ENCODE measurements at places on chromosomes 3 and 15.

- peak; percentile 70 for DNase-seq
These were observed 72.3 kb downstream of the ZNF609 start for GRCh38 chr15:64532521-64533315.

DNA sequence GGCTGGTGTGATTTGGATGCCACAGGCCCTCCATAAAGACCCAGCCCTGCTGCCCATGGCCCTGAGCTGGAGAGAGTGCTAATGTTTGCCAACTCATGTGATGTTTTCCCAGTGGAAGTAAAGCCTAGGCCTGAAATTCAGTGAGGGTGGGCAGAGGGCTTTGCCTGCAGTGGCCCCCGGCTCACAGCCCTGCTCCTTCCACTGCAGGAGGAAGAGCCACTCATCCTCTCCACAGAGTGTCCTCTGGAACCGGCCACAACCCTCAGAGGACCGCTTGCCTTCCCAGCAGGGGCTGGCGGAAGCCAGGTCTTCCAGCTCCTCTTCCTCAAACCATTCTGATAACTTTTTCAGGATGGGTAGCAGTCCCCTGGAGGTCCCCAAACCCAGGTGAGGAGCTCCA, 13.9 kb upstream of the CPNE9 start:
- no peak for DNase-seq

DNA sequence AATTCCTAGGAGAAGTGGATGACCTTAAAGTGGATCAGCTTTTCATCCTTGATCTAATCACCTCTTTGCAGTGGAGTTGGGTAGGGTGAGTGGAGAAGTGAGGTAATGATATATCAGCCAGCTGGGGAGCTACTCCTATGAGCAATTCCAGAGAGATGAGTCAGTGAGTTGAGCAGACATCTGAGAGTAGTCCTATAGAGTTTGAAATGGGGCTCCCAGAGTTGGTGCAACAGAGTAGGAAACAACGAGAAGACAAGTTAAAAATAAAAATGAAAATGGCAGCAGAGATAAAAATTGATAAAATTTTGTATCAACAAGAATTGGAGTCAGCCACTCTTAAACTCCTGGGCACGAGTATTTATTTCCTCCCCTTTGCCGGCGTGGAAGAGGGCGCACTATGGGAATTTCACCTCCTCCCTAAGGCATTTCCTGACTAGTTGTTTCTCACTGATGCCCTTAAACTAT, 150.8 kb upstream of the DPH6 start:
- DNase-seq, result no peak

DNA sequence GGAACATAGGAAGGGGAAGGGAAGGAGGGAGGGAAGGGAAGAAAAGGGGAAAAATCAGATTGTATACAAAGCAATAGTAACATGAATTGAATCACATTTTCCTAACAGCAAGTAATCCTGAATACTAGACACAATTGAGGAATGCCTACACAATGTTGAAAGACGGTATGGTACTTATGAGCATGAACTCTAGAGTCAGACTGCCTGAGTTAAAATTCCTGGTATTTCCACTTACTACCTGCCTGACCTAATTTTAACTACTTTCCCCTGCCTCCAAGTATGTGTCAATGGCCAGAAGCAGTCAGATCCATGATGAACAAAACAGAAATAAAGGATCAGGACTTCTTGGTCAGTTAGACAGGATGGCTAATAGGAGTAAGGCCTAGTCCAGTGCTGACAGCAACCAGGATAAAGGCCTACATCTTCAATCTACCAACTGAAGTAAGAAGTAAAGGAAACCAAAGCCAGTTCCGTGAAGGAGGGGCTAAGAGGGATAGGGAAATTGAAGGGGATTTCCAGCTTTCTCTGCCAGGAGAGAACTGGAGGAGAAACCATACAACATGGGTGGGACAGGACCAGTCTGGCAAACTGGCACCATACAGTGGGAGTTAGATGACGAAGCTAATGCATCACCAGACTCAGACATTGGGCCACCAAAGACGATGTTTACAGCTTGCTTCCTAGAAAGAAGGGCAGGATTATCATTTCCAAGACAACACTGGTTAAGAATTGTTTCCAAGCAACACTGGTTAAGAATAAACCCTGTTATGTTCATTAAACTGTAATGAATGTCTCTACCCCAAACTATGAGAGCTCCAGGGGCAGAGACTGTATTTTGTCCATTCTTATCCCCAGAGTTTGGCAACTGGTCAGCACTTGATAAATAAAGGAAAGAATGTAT, 151.6 kb upstream of the UBE2E2 start:
- peak; percentile 89 for DNase-seq

GRCh38 chr15:100715571-100716455, 113.4 kb downstream of the ASB7 start:
- no peak for DNase-seq

DNA sequence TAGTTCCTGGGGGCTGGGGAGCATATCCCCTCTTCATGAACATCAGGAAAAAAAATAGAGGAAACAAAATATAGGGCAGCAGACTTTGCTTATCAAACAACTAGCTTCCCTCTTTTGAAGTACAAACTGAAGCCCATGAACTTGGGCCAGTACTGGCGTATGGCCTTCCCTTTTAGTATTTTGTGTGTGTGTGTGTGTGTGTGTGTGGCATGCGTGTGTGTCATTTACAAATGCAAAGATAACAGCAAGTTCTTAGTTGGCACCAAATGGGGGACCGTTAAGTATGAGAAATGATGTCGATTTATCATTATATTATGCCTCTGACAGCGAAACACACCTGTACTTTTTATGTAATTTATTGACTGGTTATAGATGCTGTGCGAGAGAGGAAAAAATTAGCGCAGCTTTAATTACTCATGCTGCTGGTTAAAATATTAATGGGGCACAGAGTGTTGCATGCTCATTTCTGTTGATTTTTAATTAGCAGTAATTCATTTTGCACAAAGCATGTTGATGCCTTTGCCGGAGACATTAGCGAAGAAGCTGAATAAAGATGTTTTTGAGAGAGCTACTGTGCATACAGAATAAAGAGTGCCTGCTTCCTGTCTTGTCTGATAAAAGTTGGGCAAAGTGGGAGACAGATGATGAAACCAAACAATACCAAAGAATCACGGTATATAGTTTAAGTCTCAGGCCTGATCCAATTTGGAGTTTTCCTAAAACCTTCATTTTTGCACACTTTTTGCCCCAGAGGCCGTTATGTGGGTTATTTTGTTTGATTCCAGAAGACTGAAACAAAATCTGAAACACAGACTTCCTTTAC, 297.1 kb downstream of the SATB1 start:
- no peak for DNase-seq

DNA sequence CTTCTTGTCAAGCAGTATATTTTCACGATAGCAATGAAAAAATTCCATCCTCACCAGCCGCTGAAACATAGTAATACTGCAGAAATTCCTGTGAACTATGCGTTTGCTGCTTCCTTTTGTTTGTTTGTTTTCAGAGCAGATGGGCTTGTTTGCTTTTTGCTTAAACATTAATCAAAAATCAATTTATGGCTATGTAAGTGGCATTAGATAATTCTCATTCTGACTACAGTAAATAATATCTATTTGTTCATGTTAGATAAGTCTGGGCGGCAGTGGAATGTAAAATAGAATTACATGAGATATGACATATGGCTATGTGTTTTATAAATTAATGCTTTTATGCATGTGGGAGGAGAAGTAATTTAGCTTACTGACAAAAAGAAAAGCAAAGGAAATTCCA, 163.7 kb downstream of the PGPEP1L start:
- no peak for DNase-seq

GRCh38 chr3:20074226-20075063, 34.2 kb downstream of the KAT2B start:
- no peak for DNase-seq

GRCh38 chr15:73755481-73755880, 2.3 kb upstream of the INSYN1 start:
- no peak for DNase-seq

DNA sequence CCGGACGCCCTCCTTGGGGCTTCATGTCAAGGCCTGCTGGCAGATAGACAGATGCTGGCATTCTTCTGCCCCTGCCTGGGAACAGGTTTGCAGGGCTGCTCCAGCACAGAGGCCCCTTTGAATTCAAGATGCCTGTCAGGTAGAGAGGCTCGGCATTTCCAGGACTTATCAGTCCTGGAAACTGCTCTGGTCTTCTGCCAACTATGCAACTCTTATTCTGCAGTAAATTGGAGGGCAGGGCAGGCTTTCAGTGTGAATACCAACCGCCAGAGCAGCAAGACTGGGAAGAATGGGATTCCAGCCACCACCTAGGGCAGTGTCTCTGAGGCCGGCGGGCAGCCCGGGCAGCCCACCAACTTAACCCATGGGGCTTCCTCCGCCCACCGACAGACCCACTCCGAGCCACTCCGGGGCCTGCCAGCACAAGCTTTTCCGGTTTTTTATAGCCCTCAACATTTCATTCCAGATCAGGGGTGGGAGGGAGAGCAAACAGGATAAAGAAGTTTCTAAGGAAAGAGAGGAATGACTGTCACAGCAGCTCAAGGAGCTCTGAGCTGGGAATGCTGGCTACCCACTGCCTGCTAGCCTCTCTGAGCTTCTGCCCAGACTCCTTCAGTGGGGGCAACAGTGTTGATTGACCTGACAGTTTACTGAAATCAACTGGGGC, 140.9 kb downstream of the NTRK3 start:
- no peak for DNase-seq

DNA sequence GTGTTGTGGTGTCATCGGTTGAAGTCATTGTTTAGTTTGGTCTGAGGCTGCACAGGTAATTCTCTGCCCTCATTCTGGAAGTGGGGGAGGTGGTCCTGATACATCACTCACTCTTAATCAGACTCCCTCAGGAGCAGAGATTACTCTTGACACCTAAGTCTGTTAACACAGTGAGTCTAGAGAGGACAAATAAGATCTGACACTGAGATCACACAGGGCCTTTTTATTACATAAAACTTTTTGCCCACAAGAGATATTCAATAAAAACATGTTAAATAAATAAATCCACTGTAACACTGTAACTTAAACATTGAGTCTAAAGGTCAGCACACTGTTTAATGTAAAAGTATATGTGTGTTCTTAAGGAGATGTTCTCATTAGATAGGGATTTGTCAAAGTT, 57.1 kb upstream of the MBNL1 start:
- DNase-seq, result no peak

- no peak for DNase-seq
These were observed 304.4 kb upstream of the C2CD4B start for GRCh38 chr15:62469478-62469873.

- no peak for DNase-seq
These were observed 5.9 kb upstream of the EDEM1 start for GRCh38 chr3:5181469-5182141.

- DNase-seq, result no peak
These were observed 71.4 kb downstream of the MECOM start for GRCh38 chr3:169591983-169592644.

DNA sequence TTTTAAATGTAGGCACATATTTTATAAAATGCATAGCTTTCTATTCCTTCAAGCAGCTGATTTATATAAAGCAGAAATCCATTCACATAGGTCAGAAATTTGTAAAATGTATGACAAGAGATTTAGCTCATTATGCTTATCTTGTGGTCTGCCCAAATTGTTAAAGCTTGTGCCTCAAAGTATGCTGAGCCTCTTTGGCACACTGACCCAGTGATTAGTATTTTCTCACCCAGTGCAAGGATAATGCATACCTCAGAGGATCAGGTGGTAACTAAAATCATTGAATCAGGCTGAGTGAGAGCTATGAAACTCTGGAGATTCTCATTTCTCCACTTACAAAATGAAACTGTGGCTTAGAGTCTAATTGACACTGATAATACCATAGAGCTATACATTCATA, 533.3 kb downstream of the FGF12 start:
- no peak for DNase-seq

DNA sequence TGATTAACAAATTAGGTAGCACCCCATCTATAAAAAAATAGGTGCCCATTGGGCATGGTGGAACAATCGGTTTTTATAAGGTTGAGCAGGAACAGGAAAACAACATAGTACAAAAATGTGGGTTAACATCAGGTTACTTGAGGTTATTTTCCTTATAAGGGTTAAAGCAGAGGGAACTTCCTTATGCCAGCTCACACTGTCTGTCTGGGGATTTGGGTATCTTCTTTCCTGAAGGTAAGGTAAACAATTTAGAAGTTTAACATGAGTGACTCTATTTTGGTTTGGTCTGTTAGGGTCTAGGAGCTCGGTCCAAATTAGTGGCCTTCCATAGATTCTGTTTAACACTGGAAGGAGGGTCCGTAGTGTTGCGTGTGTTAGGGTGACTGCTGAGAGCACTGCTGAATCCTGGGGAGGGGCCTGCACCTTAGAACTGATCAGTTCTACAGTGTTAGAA, 14.7 kb downstream of the CHD2 start:
- DNase-seq, result peak; percentile 41

GRCh38 chr15:52094811-52095584, 17.6 kb downstream of the BCL2L10 start:
- DNase-seq, result no peak

- no peak for DNase-seq
These were observed 5.8 kb downstream of the SERPINI2 start for GRCh38 chr3:167467848-167468611.

DNA sequence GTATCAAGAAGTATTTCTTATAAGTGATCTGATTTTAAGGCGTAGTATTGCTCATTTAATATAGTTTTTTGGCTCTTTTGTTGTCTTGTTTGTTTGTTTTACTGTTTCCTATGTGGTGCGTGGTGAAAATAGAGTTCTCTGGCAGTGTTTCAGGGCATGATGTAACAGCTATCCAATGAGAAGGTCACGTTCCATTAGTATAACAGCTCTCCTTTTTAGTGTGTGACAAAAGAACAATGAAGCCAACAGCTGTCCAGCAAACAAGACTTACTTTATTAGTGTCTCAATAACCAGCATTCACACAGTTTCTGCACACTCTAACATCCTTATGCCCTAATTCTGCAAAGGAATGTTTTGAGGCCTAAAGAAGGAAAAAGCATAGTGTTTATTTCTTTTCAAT, 127.9 kb downstream of the SLC25A26 start:
- no peak for DNase-seq

- DNase-seq, result no peak
These were observed 57.2 kb downstream of the THBS1 start for GRCh38 chr15:39638041-39638440.

GRCh38 chr15:26242565-26243071, 379.5 kb upstream of the ATP10A start:
- DNase-seq, result no peak

All from inflammatory macrophage treated with lipopolysaccharide for 4 hours (primary cell).